ENCODE measurements at places on chromosomes 7 and 10. TPM values are rescaled to one million over a fixed set of nuclear protein-coding genes. Genes with fewer than 3 reads are reported as not detected.

Gene NPY4R2
- total RNA-seq: not detected

Gene POMZP3
- 14.7 TPM for total RNA-seq

- ATAC-seq: peak; percentile 56
Measured at GRCh38 chr7:51315393-51316261, 982 bp downstream of the COBL start.

- no peak for ATAC-seq
Measured at GRCh38 chr10:88507404-88507803, 75.7 kb downstream of the RNLS start.
